ENCODE measurements at places on chromosomes 1 and 21.

GRCh38 chr1:53606651-53607051, 132.3 kb downstream of the GLIS1 start:
- peaks cover 15% of the 10 kb centered on the region for H3K27me3 ChIP-seq
- peaks cover 2% of the 10 kb centered on the region for H3K36me3 ChIP-seq
- H3K27ac ChIP-seq = no peak overlapping the region
- H3K4me3 ChIP-seq = no peak overlapping the region

DNA sequence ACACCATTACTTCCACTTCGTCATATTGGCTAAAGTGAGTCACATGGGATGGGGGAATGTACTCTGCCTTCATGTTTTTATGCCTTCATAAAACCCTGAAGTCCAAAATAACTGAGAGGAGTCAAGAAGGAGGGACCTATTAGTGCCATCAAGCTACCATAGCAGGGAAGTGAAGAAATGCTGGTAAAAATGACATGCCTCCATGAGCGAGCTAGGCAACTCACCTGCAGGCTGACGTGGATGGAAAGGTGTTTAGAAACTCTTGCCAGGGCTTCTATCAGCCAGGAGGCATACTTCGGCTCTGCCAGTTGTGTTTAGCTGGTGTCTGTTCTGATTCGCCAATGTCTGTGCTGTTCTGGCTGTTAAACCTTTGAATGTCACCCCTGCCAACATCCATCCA, 424.4 kb upstream of the USP24 start:
- no peaks in the 10 kb centered on the region for H3K27me3 ChIP-seq
- no peak overlapping the region for H3K4me3 ChIP-seq

- H3K4me1 ChIP-seq = no peaks in the 10 kb centered on the region
- no peak overlapping the region for H3K4me3 ChIP-seq
- no peak for DNase-seq
- H3K36me3 ChIP-seq = no peaks in the 10 kb centered on the region
Measured at GRCh38 chr21:40282912-40283886, 416.0 kb downstream of the PCP4 start.

GRCh38 chr1:22749919-22750684, 39.5 kb downstream of the EPHB2 start:
- H3K27me3 ChIP-seq = peaks cover 2% of the 10 kb centered on the region
- peaks cover 8% of the 10 kb centered on the region for H3K4me1 ChIP-seq
- no peaks in the 10 kb centered on the region for H3K36me3 ChIP-seq
- no peak overlapping the region for H3K4me3 ChIP-seq
- DNase-seq = no peak

- H3K4me1 ChIP-seq = peaks cover 81% of the 10 kb centered on the region
- H3K27ac ChIP-seq = peak overlapping the region; percentile 80
- H3K27me3 ChIP-seq = no peaks in the 10 kb centered on the region
- H3K36me3 ChIP-seq = no peaks in the 10 kb centered on the region
- no peak for DNase-seq
- H3K4me3 ChIP-seq = peak overlapping the region; percentile 3
Measured at GRCh38 chr1:30762152-30762929, 4.8 kb upstream of the LAPTM5 start.

DNA sequence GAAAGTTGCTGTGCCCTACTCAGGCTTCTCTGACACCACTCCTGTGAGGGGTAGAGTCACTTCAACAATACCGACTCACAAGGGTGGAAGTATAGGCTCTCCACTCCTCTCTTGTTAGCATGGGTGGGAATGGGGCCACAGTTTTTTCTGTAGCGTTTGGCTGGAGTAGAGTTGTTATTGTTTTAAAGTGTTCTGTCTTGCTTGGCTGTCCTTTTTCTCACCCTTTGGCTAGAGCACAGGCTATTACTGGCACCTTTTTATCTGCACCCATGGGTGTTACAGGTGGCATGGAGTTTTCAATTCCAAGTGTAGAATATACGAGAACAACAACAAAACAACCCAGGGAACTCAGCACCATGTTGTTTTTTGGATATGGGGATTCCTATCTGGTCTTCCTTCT, 74.3 kb upstream of the CD5L start:
- DNase-seq = no peak
- no peak overlapping the region for H3K4me3 ChIP-seq
- H3K27me3 ChIP-seq = no peaks in the 10 kb centered on the region
- H3K36me3 ChIP-seq = no peaks in the 10 kb centered on the region
- no peak overlapping the region for H3K27ac ChIP-seq

GRCh38 chr1:158818560-158818959, 12.6 kb upstream of the MNDA start:
- H3K4me1 ChIP-seq = peaks cover 31% of the 10 kb centered on the region
- H3K27me3 ChIP-seq = peaks cover 4% of the 10 kb centered on the region
- H3K27ac ChIP-seq = peak overlapping the region; percentile 61
- no peak for DNase-seq
- peak overlapping the region; percentile 37 for H3K4me3 ChIP-seq

GRCh38 chr1:233355841-233356704, 28.5 kb downstream of the MAP3K21 start:
- no peak overlapping the region for H3K27ac ChIP-seq
- no peak overlapping the region for H3K4me3 ChIP-seq
- peaks cover 11% of the 10 kb centered on the region for H3K4me1 ChIP-seq
- DNase-seq = no peak

- no peaks in the 10 kb centered on the region for H3K27me3 ChIP-seq
- H3K4me1 ChIP-seq = peaks cover 40% of the 10 kb centered on the region
- H3K27ac ChIP-seq = no peak overlapping the region
- no peak overlapping the region for H3K4me3 ChIP-seq
- no peak for DNase-seq
Measured at GRCh38 chr1:8374356-8374755, 56.4 kb downstream of the SLC45A1 start.

- no peaks in the 10 kb centered on the region for H3K36me3 ChIP-seq
- peaks cover 21% of the 10 kb centered on the region for H3K4me1 ChIP-seq
- H3K4me3 ChIP-seq = peak overlapping the region; percentile 28
Measured at GRCh38 chr1:201539561-201540431, 869 bp downstream of the NAV1 start.

- H3K36me3 ChIP-seq = peaks cover 2% of the 10 kb centered on the region
- DNase-seq = no peak
- no peak overlapping the region for H3K4me3 ChIP-seq
- peaks cover 27% of the 10 kb centered on the region for H3K4me1 ChIP-seq
Measured at GRCh38 chr1:207417076-207417475, 37.1 kb upstream of the CR2 start.

GRCh38 chr1:34970220-34970735, 14.9 kb downstream of the TMEM35B start:
- peaks cover 4% of the 10 kb centered on the region for H3K27me3 ChIP-seq
- H3K36me3 ChIP-seq = no peaks in the 10 kb centered on the region
- no peak for DNase-seq
- H3K4me3 ChIP-seq = no peak overlapping the region
- no peaks in the 10 kb centered on the region for H3K4me1 ChIP-seq
- H3K27ac ChIP-seq = no peak overlapping the region

GRCh38 chr21:41610042-41610839, 102.3 kb upstream of the TMPRSS2 start:
- DNase-seq = no peak
- no peaks in the 10 kb centered on the region for H3K4me1 ChIP-seq
- H3K4me3 ChIP-seq = no peak overlapping the region
- H3K36me3 ChIP-seq = no peaks in the 10 kb centered on the region
- no peak overlapping the region for H3K27ac ChIP-seq

- H3K4me3 ChIP-seq = no peak overlapping the region
- H3K4me1 ChIP-seq = peaks cover 18% of the 10 kb centered on the region
- no peak for DNase-seq
- H3K36me3 ChIP-seq = peaks cover 3% of the 10 kb centered on the region
- H3K27ac ChIP-seq = no peak overlapping the region
Measured at GRCh38 chr1:107830526-107830925, 134.5 kb downstream of the VAV3 start.

- no peak overlapping the region for H3K27ac ChIP-seq
- no peak overlapping the region for H3K4me3 ChIP-seq
- H3K27me3 ChIP-seq = peaks cover 2% of the 10 kb centered on the region
Measured at GRCh38 chr1:162736184-162736583, 54.3 kb upstream of the HSD17B7 start.

DNA sequence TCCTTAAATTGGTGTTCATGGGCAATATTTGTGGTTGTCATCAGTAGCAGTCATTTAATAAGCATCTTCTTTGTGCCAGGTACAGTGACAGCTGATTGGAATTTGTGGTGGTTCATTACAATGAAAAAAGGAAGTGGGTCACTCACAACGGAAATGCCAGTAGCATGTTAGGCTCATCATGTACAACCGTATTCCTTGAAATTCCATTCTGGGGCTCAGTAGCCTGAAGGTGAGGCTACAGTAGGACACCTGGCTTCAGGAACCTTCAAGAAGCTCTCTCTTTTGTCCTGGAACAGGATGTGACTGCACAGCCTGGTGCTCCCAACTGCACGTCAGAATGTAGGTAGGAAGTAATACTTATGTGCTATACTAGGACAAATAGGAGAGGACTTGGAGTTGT, 93.9 kb downstream of the ST3GAL3 start:
- no peak overlapping the region for H3K4me3 ChIP-seq
- no peak for DNase-seq
- no peaks in the 10 kb centered on the region for H3K27me3 ChIP-seq
- H3K27ac ChIP-seq = no peak overlapping the region
- H3K4me1 ChIP-seq = peaks cover 12% of the 10 kb centered on the region

- no peak overlapping the region for H3K4me3 ChIP-seq
- H3K27ac ChIP-seq = no peak overlapping the region
- DNase-seq = no peak
- H3K36me3 ChIP-seq = no peaks in the 10 kb centered on the region
- H3K27me3 ChIP-seq = peaks cover 5% of the 10 kb centered on the region
Measured at GRCh38 chr1:13901597-13901996, 201.6 kb downstream of the PRDM2 start.

GRCh38 chr1:25861316-25862286, 2.3 kb upstream of the AUNIP start:
- H3K4me3 ChIP-seq = peak overlapping the region; percentile 59
- H3K4me1 ChIP-seq = peaks cover 27% of the 10 kb centered on the region
- DNase-seq = no peak
- peaks cover 2% of the 10 kb centered on the region for H3K36me3 ChIP-seq

DNA sequence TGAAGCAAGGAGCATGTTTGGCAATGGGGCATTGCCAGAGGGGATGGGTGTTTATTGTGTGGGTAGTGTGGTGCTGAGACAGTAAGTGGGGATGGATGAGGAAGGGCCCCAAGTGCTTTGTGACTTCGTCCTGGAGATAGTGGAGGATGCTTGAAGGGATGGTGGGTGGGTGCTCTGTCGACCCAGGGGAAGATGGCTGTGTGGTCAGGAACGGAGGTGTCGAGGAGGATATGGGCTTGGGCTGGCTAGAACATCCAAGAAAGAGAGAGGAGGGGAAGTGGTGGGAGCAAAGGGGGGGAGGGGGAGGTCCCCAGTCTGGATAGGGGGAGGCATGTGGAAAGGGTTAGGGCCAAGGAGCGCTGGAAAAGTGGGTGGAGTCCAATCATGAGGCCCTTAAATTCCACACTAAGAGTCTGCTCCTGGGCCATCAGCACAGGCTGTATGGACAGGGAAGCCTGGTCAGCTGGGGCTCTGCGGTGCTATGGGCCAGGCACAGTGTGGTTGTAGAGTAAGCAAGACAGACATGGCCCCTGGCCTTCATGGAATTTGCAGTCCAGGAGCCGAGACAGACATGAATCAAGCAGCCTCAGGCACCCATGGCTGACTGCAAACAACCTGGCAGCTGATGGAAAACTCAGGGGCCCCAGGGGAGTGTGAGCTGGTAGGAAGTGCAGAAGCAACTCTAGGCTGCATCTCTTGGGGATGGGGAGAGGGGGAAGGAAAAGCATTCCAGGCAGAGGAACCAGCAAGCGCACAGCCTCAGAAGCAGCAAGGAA, 36.3 kb downstream of the EDN2 start:
- no peak for DNase-seq
- H3K36me3 ChIP-seq = no peaks in the 10 kb centered on the region
- no peak overlapping the region for H3K27ac ChIP-seq
- no peak overlapping the region for H3K4me3 ChIP-seq
- H3K27me3 ChIP-seq = peaks cover 4% of the 10 kb centered on the region

- no peaks in the 10 kb centered on the region for H3K36me3 ChIP-seq
- peaks cover 7% of the 10 kb centered on the region for H3K27me3 ChIP-seq
Measured at GRCh38 chr1:40592107-40592803, 60.8 kb downstream of the ZNF684 start.

GRCh38 chr1:116334015-116334547, 39.0 kb upstream of the ATP1A1 start:
- peaks cover 4% of the 10 kb centered on the region for H3K4me1 ChIP-seq
- no peak overlapping the region for H3K4me3 ChIP-seq
- H3K36me3 ChIP-seq = no peaks in the 10 kb centered on the region
- H3K27ac ChIP-seq = no peak overlapping the region
- no peak for DNase-seq
- H3K27me3 ChIP-seq = no peaks in the 10 kb centered on the region

DNA sequence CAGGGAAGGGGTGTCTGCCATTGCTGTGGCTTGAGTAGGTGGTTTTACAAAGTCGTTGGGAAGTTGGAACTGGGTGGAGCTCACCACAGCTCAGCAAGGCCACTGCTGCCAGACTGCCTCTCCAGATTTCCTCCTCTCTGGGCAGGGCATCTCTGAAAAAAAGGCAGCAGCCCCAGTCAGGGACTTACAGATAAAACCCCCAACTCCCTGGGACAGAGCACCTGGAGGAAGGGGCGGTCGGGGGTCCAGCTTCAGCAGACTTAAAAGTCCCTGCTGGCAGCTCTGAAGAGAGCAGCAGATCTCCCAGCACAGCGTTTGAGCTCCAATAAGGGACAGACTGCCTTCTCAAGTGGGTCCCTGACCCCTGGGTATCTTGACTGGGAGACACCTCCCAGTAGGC, 124.2 kb downstream of the LHX8 start:
- no peak overlapping the region for H3K4me3 ChIP-seq
- DNase-seq = no peak
- no peaks in the 10 kb centered on the region for H3K27me3 ChIP-seq
- no peak overlapping the region for H3K27ac ChIP-seq
- no peaks in the 10 kb centered on the region for H3K4me1 ChIP-seq

DNA sequence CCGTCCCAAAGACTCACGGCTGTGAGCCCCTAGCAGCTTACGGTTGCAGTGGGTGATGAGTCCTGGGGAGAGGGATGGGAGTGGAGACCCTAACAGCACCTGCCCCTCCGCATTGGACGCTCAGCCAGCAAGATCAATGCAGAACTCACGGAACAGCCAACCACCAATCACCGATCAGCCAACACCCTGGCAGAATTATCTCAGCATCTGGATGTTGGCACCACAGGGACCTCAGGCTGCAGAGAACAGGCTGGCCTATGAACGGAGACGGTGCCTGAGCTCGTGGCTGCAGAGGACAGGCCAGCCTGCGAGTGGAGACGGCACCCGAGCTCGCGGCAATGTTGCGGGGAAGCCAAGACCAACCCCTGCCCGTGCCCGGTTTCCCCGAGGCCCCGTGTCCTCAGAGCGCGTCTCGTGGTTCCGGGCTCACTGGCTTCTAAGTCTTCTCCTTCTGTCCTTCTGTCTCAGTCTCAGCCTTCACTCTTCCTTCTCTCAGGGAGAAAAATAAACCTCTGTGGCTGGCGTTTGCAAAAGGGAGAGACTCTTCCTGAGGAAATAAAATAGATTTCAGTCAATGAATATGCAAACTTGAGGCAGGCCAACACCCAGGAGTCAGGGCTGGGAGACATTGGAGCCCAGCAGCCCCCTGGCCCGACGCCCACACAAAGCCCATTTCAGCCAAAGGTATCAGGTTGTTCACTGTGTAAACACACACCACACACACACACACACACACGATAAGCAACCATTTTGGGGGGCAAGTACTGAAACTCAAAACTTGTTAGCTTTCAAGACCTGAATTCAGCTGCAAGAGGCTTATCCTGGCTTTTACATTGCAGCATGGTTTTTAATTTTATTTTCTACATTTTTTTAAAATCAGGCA, 67.8 kb downstream of the SIK1 start:
- H3K36me3 ChIP-seq = no peaks in the 10 kb centered on the region
- DNase-seq = no peak
- H3K4me3 ChIP-seq = no peak overlapping the region
- no peaks in the 10 kb centered on the region for H3K27me3 ChIP-seq
- no peak overlapping the region for H3K27ac ChIP-seq

- H3K27me3 ChIP-seq = no peaks in the 10 kb centered on the region
- no peak overlapping the region for H3K27ac ChIP-seq
- no peaks in the 10 kb centered on the region for H3K36me3 ChIP-seq
Measured at GRCh38 chr21:45852886-45853400, 128.6 kb upstream of the COL6A1 start.
